ENCODE measurements at places on chromosomes 7 and 10.

DNA sequence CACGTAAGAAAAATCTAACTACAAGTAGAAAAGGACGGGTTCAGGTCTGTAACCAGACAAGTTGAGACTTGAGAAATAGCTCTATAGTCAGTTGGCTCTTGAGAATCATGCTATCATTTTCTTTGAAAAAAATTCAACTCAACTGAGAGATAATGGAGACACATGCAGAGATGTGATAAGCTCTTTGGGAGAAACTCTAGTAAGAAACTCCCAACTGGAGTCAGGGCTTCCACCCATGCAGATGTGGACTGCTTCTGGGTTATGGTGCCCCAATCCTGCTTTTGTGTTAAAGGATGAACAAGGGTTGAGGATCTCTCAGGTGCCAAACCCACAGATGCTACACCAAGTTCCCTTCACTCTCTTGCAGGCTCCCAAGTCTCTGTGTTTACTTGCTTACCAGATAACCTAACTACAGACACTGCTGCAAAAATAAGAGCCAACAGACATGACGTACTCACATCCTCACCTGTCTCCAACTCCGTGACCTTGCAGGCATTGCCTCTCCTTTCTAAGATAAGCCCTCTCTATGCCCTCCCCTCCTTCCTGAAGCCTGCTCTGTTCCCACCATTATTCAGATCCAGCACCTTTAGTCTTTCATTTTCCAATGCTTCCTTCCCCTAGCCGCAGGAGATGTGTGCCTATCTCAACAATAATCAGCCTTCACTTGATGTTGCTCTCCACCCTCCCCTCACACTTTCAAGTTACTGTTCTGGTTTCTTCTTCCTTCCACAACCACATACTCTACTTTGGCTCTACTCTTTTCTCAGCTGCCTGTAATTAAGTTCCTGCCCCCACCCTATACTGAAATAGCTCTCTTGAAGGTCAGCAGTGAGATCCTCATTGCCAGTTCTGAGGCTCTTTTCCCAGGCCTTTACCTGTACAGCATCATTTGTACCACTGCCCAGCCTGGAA, 130.0 kb downstream of the ICA1 start:
- DNase-seq, result no peak

GRCh38 chr7:13078105-13078504, 390.7 kb downstream of the ARL4A start:
- DNase-seq, result no peak

GRCh38 chr10:87534173-87534858, 29.6 kb downstream of the MINPP1 start:
- DNase-seq, result no peak

GRCh38 chr10:124704428-124705380, 39.5 kb downstream of the FAM53B start:
- no peak for DNase-seq

DNA sequence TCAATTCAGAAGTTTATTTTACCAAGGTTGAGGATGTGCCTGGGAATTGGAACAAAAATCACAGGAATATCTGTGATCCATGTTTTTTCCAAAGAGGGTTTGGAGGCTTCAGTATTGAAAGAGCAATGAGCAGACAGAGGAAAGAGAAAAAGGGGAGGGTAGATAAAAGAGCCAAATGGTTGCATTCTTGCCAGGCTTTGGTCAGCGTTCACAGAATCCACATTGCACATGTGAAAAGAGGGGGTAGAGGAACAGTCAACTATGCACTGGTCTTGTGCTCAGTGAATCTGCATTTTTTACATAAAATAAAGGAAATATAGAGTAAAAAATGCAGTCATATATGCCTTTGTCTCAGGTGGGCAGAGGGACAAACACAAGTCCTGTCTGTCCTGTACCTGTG, 20.6 kb upstream of the ERCC6 start:
- no peak for DNase-seq

- no peak for DNase-seq
These were observed 897.1 kb downstream of the GATA3 start for GRCh38 chr10:8951440-8952089.

GRCh38 chr10:26380815-26381214, 57.3 kb upstream of the APBB1IP start:
- no peak for DNase-seq

All from fibroblast of villous mesenchyme (primary cell).